ENCODE measurements at places on chromosomes 7 and 10.

GRCh38 chr7:29488203-29488970 lies 75.2 kb upstream of the PRR15 start:
- no peak for DNase-seq

DNA sequence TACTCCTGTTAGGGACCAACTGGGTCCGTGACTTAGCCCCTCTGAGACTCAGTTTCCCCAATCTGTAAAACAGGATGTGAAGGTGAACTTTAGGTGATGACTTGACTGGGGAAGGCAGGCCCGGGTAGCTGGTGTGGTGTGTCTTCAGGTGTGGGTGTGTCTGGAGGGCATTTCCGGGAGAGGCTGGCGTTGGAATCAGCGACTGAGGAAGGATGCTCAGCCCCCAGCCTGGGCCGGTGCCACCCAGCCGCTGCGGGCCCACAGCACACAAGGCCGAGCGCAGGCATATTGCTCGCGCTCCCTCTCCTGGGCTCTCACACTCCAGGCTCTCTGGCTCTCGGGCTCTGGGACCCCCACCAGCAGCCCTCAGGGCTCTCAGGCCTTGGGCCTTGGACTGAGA lies 31.7 kb upstream of the CNPY1 start:
- no peak for DNase-seq

- DNase-seq = no peak
Measured at GRCh38 chr10:91610444-91610843, 22.4 kb downstream of the PPP1R3C start.

DNA sequence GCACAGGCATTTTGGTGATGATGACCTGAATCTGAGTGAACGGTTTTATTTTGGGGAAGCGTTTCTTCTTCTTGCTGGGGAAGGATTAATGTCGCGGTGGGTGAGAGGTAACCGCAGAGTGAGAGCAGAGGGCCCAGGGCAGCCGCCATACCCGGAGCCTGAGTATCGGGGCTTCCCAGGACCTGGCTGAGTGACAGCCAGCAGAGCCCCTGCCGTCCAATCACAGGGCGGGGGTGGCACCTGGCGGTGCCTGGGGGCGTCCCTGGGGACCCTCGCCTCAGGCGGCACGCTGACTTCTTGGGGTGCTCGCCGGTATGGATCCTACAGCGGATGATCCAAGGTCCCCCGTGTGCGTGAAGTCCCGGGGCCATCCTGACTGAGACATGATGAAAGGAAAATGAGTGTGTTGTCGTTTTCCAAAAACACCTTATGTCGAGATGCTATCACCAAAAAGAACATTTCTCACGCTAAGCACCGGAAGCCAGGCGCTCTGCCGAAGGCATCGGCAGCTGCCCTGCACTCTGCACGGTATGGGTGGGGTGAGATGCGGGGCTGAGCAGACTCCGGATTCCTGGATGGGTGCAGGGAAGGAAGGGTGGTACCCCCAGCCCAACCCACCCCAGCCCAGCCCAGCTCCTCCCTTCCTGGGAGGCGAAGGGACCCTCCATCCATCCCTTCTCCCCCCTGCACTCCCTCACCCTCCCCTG lies 227.9 kb upstream of the SHH start:
- no peak for DNase-seq

DNA sequence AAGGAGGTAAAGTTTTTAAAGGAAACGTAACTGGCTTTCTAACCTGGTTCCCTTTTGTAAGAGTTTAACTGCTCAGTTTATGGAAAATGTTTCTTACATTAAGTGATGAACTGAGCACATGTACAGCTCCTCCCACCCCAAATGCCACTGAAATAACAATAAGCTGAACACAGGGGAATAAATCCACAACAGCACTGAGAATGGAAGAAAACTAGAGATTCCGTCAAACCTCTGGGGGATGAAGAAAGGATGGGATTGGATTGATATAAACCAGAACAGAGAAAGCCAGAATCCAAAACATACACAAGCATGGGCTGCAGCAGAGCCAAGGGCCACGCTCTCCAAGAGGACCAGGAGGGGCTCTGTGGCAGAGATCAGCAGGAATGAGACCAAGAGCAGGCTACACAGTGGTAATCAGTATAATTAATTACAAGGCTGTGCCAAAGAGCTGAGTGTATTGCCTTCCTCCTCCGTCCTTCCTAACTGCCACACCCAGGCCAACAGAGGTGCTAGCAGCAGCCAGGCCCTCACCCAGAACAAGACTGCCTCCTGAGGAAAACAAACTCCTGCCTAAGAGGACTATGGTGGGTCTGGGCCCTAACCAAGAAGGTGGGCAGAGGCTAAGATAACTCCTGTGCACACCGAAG lies 73.9 kb downstream of the KIAA1549 start:
- no peak for DNase-seq

- no peak for DNase-seq
Measured at GRCh38 chr10:107072786-107073185, 91.7 kb downstream of the SORCS1 start.

GRCh38 chr7:29039821-29040578 lies 81.9 kb upstream of the TRIL start:
- DNase-seq = no peak

DNA sequence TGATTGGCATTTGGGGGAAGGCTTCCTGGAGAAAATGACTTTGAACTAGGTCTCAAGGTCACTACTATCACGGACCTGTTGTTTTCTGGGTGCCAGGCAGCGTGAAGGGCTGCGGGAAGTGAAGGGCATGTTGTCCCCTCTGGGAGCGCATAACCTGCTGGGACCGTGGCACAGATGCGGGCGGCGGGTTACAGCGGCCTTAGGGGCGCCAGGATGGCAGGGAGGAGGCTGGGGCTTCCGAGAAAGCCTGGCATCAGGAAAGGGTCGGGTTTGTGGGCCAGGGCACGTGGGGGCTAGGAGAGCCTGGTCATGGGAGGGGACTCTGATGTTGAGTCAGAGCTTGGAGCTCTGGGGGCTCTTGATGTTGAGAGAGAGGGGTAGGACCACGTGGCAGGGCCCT lies 6.1 kb downstream of the SLC4A2 start:
- no peak for DNase-seq

- no peak for DNase-seq
Measured at GRCh38 chr7:158683541-158683940, 21.1 kb downstream of the NCAPG2 start.

GRCh38 chr10:99232360-99232999 lies 3.2 kb downstream of the HPSE2 start:
- DNase-seq = no peak

GRCh38 chr7:7576344-7576743 lies 9.7 kb downstream of the MIOS start:
- DNase-seq = no peak

GRCh38 chr10:81978238-81978637 lies 103.2 kb downstream of the NRG3 start:
- DNase-seq = no peak

DNA sequence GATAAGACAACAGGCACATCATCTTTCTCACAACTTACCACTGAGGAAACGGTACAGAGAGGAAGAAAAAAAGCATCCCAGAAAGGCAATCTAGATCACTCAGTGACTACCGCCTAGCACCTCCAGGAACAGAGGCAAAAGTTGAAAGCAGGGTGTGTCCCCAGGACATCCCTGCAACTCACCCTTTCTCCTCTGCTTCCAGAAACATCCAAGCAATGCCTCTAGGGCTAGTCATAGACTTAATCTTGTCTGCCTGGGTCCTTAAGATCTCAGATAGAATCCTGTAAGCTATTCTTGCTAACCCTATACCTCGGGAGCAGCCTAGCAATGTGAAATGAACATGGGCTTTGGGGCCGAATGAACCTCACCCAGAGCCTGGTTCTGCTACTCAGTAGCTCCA lies 18.8 kb upstream of the PDCD4 start:
- no peak for DNase-seq

DNA sequence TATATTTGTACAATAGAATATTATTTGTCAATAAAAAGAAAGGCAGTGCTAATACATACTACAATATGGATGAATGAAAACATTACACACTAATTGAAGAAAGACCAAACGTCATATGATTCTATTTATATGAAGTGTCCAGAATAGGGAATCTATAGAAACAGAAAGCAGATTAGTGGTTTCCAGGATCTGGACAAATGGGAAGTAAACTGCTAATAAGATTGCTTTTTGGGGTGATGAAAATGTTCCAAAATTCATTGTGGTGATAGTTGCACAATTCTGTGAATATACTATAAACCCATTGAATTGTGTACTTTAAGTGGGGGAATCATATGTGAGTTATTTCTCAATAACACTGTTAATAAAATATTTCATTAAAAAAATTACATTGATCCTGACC lies 78.2 kb upstream of the IFRD1 start:
- DNase-seq = no peak

GRCh38 chr10:95793401-95794045 lies 37.6 kb downstream of the ENTPD1 start:
- no peak for DNase-seq

- no peak for DNase-seq
Measured at GRCh38 chr7:32525839-32526238, 30.6 kb downstream of the AVL9 start.

GRCh38 chr10:76393875-76394706 lies 962.7 kb downstream of the LRMDA start:
- no peak for DNase-seq

GRCh38 chr10:133313192-133313591 lies 4.5 kb downstream of the ZNF511 start:
- DNase-seq = no peak

DNA sequence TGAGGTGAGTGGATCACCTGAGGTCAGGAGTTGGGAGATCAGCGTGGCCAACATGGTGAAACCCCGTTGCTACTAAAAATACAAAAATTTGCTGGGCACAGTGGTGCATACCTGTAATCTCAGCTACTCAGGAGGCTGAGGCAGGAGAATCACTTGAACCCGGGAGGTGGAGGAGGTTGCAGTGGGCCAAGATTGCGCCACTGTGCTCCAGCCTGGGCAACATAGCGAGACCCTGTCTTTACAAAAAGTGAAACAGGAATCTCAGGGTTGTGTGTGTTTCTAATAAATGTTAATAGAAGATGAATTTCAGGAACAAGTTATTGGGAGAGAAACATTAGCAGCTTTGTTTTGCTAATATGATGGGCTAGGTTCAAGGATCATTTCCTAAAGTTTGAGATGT lies 19.9 kb downstream of the PPP2R2D start:
- no peak for DNase-seq

GRCh38 chr10:76270464-76270863 lies 839.0 kb downstream of the LRMDA start:
- DNase-seq = no peak

- DNase-seq = no peak
Measured at GRCh38 chr10:71483885-71484751, 87.4 kb downstream of the CDH23 start.

- no peak for DNase-seq
Measured at GRCh38 chr7:2853147-2853546, 9.0 kb upstream of the GNA12 start.

DNA sequence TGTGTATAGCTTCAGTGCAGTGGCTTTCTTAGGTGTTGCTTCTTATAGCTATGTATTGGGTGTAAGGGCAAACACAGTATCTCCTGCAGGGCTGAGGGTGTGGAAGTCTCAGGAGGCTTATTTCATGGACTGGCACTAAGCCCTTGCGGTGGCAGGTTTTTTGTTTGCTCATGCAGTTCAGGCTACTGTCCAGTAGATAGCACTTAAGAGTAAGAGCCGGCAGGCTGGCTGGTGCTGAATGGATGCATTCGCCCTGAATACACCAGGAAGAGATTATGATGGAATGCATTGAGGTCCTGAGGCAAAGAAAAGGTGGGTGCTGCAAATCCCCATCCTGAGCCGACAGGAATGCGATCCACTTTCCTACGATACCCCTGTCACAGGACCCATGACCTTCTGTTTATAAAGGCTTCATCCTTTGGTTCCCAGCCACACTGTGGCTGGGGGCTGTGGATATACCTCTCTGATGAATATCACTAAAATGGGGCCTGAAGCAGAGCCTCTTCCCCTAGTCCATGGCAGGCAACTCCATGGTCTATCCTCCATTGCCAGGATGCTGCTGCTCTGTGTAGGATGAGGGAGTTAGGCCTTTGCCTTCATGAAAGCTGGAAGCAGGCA lies 44.9 kb downstream of the ANXA8 start:
- no peak for DNase-seq

DNA sequence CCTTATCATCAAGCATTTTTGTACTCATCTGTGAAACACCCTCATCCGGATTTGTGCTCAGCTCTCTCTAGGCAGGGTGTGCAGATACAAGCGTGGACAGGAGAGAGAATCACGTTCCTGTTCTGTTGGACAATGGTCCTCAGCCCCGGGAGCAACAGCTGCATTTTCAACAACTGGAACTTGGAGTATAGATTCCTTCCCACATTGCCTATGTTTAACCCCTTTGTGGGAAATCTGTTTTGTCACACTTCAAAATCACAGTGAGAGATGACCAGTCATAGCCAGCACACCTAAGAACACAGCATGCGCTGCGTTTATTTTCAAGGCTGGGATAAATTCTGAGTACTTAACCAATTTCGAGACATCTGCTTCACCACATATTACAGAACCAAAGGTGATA lies 32.5 kb downstream of the MAP3K8 start:
- DNase-seq = no peak

GRCh38 chr7:45389073-45389872 lies 184.9 kb upstream of the ADCY1 start:
- no peak for DNase-seq

- no peak for DNase-seq
Measured at GRCh38 chr10:107453561-107453960, 289.1 kb upstream of the SORCS1 start.

DNA sequence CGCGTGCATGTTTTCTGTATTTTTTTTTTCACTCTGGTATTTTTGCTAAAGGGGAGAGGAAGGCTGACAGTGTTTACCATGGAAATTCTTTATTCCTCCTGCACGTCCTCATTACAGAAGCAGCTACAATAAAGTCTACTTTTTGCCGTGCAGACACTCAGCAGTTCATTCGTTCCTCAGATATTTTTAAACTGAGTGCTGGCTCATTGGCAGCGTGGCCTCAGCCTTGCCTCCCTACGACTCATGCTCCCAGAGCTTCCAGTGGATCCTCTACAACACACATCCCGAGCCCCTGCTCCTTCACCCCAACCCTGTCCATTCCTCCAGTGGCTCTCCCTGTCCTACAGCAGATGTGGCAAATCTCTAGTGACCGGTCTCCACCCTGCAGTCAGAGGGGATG lies 239.2 kb upstream of the ZMIZ1 start:
- no peak for DNase-seq

DNA sequence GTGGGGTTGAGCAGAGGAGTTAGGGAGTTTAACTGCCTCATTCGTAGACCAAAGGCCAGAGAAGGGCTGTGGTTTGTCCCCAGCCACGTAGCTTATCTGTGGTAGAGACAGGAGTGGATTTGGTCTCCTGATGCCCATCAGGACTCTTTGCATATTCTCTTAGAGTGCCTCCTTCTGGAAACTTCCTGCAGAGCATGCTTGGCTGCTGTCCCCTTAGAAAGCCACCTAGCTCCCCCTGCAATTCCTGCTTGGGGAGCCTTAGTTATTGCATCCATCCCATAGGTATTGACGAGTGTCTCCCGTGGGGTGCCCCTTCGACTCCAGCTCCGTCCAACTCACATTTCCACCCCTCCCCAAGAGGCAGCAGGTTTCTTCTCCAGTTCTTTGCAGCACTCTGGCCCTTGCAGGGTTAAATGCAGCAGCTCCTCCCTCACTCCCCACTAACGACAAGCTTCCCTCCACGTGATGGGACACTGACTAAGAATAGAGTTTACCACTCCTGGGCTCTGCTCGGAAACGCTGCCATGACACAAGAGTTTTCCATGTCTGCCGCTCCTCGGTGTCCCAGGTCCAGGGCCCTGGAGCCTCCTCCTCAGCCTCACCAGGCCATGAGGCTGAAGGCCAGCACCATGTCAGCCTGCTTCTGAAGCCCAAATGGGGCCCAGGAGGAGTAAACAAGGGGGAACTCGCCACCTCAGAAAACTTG lies 147.8 kb upstream of the UNC5B start:
- no peak for DNase-seq

GRCh38 chr7:46932306-46932675 lies 649.6 kb downstream of the TNS3 start:
- DNase-seq = no peak

Measured in stimulated activated CD4-positive, alpha-beta T cell treated with anti-CD3 and anti-CD28 coated beads, Interleukin-1b, Interleukin-23, amount 100 ng/mL, for 24 hours (primary cell).